ENCODE measurements at places on chromosomes 1 and 21.

- DNase-seq: no peak
These were observed 5.1 kb downstream of the HOOK1 start for GRCh38 chr1:59819566-59820438.

- no peak for DNase-seq
These were observed 33.6 kb upstream of the ADARB1 start for GRCh38 chr21:45040739-45041138.

GRCh38 chr1:208251015-208251414, 6.8 kb upstream of the PLXNA2 start:
- DNase-seq: no peak

DNA sequence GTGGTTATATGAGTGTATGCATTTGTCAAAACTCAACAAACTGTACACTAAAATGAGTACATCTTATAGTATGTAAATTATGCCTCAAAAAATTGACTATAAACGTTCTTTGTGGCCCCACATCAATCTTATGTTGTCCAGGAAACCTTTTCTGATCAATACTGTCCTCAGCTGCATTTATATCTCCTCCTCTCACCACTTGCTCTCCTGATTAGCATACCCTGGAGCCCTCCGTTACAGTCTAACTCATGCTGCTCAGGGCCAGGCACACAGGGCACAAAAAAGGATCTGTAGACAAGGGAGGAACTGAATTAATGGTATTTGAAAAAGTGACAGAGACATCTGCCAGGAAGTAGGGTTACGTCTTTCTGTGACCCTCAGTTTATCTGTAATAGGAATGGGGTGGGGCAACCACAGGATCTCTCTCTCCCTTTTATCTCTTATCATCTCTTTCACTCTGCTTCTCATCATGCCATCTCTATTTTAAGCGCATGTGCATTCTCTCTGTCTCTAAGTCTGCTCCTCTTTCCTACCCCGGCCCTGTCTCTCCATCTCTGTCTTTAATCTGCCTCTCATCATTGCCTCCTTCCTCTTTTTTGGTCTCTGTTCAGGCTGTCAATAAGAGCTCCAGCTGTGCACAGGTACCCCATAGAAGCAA, 7.0 kb upstream of the TAL1 start:
- DNase-seq: no peak

DNA sequence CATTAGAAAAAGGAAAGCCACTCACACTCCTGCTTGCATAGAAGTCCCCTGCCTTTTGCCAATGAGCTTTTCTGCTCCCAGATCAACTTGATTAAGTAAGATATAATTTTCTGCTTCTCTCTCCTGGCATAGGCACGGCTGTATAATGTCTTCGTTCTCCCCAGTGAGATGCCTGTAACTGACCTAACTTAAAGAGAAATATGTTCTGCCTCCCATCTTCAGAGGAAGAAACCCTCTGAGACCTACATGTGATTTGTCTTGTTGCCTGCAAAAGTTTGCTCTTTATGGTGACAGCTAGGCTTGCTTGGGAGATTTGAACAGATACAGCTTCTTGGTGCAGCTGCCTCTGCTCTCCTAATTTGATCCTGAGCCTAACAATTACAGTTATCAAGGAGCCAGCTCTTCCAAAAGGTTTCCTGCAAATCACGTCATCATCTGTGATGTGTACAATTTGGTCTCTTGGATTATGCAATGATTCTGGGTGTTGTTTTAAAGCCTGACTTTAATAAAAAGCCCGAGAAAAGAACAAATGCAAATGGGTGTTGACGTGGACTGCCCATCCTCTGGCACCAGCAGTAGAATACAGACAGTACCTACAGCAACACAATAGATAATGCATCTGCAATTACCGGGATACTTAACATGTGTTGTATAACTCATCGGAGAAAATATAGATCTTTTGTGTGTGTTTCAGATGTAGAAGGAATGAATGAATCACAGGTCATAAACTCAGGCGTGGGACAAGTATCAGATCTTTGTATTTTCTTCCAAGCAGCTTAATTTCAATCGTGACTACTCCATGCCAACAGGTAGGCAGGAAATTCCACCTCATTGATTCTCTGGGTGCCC, 76.2 kb upstream of the KAZN start:
- DNase-seq: no peak

- DNase-seq: peak; percentile 54
These were observed 5.1 kb downstream of the NT5C1A start for GRCh38 chr1:39666772-39667171.

DNA sequence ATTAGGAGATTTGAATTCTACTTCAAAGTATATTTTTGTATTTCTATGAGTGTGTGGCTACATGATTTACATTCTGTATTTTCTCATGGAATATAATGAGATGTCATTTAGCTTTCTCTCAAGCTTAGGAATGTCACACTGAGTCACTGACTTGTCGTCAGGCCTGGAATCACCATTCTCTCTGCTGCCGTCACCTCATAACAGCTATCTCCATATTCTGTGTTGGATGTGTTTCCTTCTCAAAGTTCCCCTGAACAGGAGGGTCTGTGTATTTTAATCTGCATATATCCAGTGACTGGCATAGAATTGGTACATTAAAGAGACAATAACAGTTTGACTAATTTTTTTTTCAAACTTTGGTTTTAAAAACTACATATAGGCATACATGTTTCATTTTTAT, 35.9 kb downstream of the LYPLAL1 start:
- no peak for DNase-seq

- DNase-seq: no peak
These were observed 1.2 kb downstream of the FGGY start for GRCh38 chr1:59298026-59298583.

- no peak for DNase-seq
These were observed 42.9 kb downstream of the SELENOF start for GRCh38 chr1:86871001-86871400.

DNA sequence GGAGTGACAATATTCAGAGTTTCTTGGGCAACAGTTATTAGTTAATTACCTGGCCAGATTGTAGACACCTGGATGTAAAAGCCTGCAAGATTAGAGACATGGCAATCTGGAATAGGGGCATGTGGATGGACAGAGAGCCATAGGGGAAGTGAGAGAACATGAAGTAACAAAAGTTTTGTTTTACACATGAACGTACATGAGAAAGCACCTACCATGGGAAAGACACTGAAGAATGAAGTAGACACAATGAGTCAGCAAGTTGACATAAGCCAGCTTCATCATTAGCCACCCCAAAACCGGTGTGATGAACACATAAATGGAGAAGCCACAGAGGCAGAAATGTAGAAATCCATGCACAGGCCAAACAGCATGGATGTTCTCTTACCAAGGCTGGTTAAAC, 462.1 kb upstream of the C1orf87 start:
- DNase-seq: no peak

- DNase-seq: no peak
These were observed 2.8 kb upstream of the RGS5 start for GRCh38 chr1:163205513-163205912.

DNA sequence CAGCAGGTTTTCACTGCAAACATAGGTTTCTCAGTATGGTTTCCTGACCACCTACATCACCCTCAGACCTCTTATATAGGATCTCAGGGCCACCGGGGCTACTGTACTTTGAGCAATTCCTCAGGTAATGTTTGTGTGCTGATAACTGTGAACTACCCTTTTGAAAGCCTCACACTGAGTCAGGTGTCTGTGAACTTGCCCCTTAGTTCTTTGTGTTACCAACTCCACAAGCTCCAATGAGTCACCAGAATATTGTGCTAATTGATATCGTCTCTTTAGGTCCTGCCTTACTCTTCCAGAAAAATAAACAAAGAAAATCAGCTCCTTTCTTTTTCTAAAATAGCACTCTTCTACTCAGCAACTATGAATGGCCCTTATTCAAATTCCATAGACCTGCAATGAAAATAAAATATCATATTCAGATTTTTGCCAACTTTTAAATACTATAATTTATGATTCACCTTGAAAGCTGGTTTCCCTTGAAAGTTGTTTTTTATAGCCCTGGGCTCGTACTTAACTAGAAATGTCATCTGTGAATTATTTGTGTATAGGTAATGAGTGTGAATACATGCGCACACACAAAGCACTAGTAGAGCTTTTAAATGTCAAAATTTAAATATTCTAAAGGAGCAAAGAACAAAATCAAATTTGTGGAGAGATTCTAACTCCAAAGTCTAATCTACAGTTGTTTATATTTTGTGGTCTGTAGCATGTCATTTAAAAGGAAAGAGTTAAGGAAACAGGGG, 88.1 kb upstream of the WARS2 start:
- no peak for DNase-seq

GRCh38 chr1:222522105-222522915, 25.6 kb downstream of the HHIPL2 start:
- no peak for DNase-seq

GRCh38 chr1:110875216-110875731, 2.3 kb downstream of the CD53 start:
- peak; percentile 69 for DNase-seq

GRCh38 chr1:50936321-50936720, 23.7 kb downstream of the FAF1 start:
- DNase-seq: no peak

DNA sequence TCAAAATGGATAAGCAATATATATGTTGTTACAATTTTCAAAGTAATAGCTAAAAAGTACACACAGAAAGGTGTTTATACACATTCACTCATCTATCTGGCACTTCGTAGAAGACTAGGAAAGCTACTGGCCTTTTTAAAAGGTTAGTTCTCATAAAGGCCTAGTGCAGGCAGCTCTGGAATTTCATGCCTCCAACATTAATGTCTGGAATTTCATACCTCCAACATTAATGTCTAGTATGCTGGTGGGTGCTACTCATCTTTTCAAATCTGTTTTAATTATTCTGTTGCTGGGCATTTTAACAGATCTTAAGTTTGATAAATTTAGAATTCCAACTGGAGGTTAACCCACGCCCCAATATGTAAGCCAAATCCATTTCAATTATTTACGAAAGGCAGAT, 124.2 kb downstream of the AKT3 start:
- DNase-seq: no peak

DNA sequence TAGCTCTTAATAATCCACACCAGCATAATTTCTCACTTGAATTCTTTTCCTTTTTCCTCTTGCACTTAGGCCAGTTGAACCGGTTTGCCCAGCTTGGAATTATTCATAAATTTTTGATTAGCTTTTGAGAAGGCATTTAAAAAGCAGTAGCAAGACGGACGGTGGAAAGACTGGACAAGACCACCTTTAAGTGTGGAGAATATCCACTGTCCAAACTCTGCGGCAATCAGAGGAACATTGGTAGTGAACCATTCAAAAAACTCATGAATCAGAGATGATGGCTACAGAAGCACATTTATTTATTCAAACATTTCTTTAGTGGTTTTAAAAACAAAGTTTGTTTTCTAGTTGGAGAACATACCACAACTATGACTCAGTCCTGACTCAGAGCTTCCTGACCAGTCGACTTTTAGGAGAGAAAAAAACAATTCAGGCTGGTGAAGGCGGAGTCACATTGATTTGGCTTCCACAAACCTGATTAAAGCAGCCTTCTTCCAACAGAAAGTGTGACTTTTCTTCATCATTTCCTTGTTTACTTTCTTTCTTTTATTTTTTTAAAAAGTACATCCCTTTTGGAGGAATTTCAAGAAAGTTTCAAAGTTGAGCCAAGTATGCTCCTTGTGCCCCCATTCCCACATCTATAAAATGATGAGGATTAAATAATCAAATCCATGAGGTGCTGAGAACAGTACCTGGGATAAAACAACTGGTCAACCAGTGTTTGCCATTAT, 128.8 kb downstream of the ADSS2 start:
- DNase-seq: no peak

GRCh38 chr21:25901330-25901979, 166.7 kb downstream of the GABPA start:
- no peak for DNase-seq

- DNase-seq: no peak
These were observed 63.1 kb downstream of the CDC42BPA start for GRCh38 chr1:227255086-227255732.

- no peak for DNase-seq
These were observed 229.8 kb upstream of the ADAMTS5 start for GRCh38 chr21:27196651-27197050.

- DNase-seq: no peak
These were observed 228.8 kb upstream of the B3GALT2 start for GRCh38 chr1:193415256-193415655.

GRCh38 chr1:201317551-201317950, 34.2 kb downstream of the PKP1 start:
- DNase-seq: no peak

GRCh38 chr1:10673109-10673711, 123.2 kb downstream of the CASZ1 start:
- DNase-seq: no peak

GRCh38 chr1:5577255-5578040, 414.8 kb downstream of the NPHP4 start:
- no peak for DNase-seq

GRCh38 chr1:199116488-199116887, 477.6 kb downstream of the PTPRC start:
- DNase-seq: no peak

DNA sequence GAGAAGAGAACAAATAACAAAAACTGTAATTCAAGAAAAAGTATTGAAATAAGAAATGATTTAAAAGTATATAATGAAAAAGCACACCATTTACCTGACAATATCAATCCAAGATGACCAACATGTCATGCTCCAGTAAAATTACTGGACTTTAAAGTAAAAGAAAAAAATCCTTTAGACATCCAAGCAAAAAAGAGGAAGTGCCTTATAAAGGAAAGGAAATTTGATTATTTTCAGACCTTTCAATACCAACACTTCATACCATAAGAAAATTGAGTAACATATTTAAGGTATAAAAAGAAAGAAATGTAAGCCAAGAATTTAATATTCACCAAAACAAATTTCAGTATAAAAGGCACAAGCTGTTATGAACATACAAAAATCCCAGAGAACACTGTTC, 46.2 kb upstream of the SSX2IP start:
- no peak for DNase-seq

DNA sequence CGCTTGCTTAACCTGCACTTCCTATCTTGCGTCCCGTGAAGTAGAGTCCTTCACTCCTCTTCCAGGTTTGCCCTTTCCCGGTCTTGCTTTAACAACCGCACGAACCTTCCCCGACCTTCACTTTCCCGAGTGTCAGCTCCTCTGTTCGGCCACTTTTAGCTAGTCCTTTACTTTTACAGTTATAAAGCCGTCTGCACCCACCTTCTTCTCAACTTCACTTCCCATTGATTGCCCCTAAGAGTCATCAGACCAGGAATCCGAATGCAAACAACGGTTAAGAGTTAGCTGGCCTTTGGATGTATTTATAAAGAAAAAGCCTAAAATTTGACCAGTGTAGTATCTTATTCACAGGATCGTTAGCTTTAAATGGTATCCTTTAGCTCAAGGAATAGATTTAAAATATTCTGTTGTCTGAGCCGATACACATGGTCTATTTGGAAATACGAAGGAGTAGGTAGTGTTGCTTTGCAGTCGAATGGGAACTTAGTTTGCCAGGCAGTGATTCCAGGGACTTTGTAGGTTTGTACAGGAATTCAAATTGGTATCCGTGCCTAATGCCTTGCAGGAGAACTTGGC, 1.4 kb downstream of the PPP2R5A start:
- DNase-seq: no peak

- DNase-seq: no peak
These were observed 21.0 kb downstream of the EIF2D start for GRCh38 chr1:206591226-206591625.

GRCh38 chr1:76170084-76170483, 95.5 kb downstream of the ST6GALNAC3 start:
- DNase-seq: no peak
